HCT116 (cell line): ENCODE measurements at places on chromosomes 6 and 20. TPM values are rescaled to one million over a fixed set of nuclear protein-coding genes. Genes with fewer than 3 reads are reported as not detected.

- DNase-seq = no peak
- H3K27me3 ChIP-seq = no peaks in the 10 kb centered on the region
- H3K27ac ChIP-seq = peak overlapping the region; percentile 99
- no peaks in the 10 kb centered on the region for H3K36me3 ChIP-seq
These were observed 63.3 kb downstream of the ARHGAP18 start for GRCh38 chr6:129646642-129647041.

DNA sequence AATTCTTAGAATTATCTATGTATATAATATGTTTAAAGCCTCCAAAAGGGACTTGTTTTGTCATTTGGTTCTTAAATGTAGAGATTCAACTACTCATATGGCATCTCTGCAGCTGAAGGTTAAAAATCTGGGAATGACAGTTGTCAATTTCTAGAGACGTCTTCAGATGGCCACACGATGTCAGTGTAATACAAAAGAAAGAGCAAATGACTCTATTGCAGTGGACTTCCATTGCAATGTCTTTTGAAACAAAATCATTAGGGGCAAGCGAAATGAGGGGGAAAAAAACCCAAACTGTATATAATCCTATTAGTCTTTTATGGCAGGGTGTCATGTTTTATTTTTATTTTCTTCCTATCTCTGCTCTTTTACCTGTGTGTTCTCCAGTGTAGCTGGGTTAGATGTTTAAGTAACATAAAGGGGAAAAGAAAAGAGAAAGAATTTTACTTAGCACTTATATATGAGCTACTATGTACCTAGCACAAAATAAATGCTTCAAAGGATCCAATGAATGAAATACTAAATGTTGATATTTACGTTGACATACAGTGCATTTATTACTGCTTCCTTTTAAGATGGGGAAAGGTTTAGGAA is 26.2 kb downstream of the CCN2 start:
- H3K4me1 ChIP-seq = peaks cover 7% of the 10 kb centered on the region
- H3K36me3 ChIP-seq = no peaks in the 10 kb centered on the region
- no peak overlapping the region for H3K27ac ChIP-seq
- H3K27me3 ChIP-seq = no peaks in the 10 kb centered on the region
- DNase-seq = peak; percentile 49
- no peak overlapping the region for H3K4me3 ChIP-seq

DNA sequence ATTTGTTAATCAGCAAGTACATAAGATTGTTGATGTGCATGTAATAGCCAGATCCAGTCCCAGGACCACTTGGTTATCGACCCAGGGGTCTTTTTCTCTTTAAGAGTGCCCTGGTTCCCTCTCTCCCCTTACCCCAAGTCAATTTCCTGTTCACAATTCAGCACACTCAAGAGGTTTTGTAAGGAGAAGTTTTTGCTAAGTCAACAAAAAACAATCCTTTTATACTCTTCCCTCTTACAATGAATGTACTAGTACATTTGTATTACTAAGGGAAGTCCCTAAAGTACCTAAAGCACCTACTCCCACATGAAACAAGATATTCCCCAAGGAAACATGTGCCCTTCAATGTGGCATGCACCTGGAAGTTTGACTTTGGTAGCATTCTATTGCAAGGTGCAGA is 1.6 kb upstream of the NT5DC1 start:
- no peaks in the 10 kb centered on the region for H3K27me3 ChIP-seq
- H3K36me3 ChIP-seq = no peaks in the 10 kb centered on the region
- H3K27ac ChIP-seq = no peak overlapping the region
- no peak for DNase-seq
- no peak overlapping the region for H3K4me3 ChIP-seq

DNA sequence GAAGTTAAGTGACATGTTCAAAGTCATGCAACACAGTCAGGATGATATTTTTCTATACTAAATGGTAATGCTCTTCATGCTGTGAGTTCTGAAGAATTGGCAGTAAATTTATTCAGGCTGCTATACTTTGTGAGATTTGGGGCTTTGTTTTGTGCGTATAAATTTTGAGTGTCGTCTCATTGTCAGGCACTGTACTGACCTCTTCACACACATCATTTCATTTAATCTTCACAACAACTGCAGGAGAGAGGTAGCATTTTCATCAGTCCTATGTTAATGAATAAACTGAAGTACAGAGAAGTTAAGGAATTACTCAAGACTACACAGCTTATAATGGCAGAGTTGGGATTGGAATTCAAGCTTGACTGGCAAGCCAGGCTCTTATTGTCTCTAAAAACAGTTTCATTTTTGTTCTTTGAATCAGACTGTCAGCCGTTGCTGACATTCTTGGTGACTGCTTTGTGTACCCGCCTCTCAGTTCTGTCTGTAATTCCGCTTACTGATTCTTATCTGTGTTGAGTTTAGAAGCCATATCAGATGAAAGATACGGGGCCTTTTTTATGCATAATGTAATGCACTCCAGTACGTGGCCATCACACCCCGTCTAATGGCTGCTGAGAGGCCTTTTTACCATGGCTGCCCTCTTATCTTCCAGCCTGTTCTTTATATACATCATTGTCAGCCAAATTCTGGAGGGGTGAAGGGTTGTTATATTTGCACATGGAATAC is 274.9 kb downstream of the UTRN start:
- DNase-seq = no peak
- H3K27ac ChIP-seq = no peak overlapping the region
- no peaks in the 10 kb centered on the region for H3K27me3 ChIP-seq
- no peak overlapping the region for H3K4me3 ChIP-seq
- H3K4me1 ChIP-seq = peaks cover 9% of the 10 kb centered on the region; the same call in 1 of the 2 replicates

DNA sequence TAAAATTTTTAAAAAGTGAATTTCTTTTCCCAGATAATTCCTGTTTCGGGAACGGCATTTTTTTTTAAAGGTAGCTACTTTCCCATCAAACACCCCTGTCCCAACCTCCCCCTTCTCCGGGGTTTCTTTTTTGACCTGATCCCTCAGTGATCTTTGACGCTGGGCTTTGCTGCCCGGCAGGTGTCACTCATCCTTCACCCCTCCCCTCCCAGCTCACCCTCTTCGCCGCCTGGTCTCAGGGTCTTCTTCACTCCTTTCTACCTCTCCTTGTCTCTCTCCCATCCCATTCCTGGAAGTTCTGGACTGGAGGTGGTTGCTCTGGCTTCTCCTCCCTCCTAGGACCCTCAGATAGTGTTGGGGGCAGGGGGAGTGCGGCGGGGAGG is 329 bp upstream of the GPR6 start:
- H3K4me3 ChIP-seq = no peak overlapping the region
- no peak overlapping the region for H3K27ac ChIP-seq
- no peaks in the 10 kb centered on the region for H3K36me3 ChIP-seq
- no peak for DNase-seq
- H3K4me1 ChIP-seq = no peaks in the 10 kb centered on the region

- H3K36me3 ChIP-seq = no peaks in the 10 kb centered on the region
- H3K4me3 ChIP-seq = no peak overlapping the region
- H3K27me3 ChIP-seq = no peaks in the 10 kb centered on the region
- DNase-seq = no peak
- H3K27ac ChIP-seq = no peak overlapping the region
These were observed 154.3 kb upstream of the SNX9 start for GRCh38 chr6:157668713-157669112.

DNA sequence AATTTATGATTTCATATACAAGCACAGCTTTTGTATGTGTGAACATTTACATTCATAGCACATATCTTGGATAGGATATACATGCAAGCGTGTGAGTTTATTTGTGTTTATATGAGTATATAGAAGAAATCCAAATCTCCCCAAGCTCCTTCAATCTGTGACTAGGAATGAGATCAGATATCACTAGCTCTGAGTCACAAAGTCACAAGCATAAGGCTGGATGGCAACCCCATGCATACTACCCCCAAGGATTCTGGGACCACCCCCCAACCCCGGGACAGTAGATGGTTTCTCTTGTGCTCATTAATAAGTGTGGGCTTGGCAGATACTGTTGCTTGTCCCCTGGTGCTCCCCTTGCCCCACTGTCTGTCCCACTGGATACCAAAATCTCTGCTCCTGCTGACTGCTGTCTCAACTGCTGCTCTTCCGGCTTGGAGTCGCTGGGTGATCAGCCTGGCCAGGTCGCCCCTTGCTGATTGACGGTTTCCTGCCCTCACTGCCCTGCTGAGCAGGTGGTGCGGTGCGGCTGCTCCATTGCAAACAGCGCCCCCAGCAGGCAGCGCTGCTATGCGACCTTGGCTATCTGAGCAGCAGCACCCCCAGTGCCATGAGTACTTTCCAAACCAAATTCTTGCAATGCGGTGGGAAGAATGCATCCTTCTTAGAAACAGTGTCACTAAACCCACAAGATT is 279.4 kb downstream of the CD83 start:
- DNase-seq = no peak
- no peaks in the 10 kb centered on the region for H3K27me3 ChIP-seq
- no peak overlapping the region for H3K4me3 ChIP-seq
- no peaks in the 10 kb centered on the region for H3K36me3 ChIP-seq
- H3K27ac ChIP-seq = no peak overlapping the region

- DNase-seq = no peak
- peaks cover 4% of the 10 kb centered on the region; the same call in 1 of the 2 replicates for H3K27me3 ChIP-seq
- H3K36me3 ChIP-seq = no peaks in the 10 kb centered on the region
- no peak overlapping the region; the same call in 1 of the 2 replicates for H3K27ac ChIP-seq
- H3K4me1 ChIP-seq = peaks cover 4% of the 10 kb centered on the region; the same call in 1 of the 2 replicates
These were observed 5.5 kb upstream of the DLL1 start for GRCh38 chr6:170296423-170296745.

- H3K4me3 ChIP-seq = no peak overlapping the region
- H3K4me1 ChIP-seq = no peaks in the 10 kb centered on the region
- H3K27ac ChIP-seq = no peak overlapping the region
- no peaks in the 10 kb centered on the region for H3K27me3 ChIP-seq
- H3K36me3 ChIP-seq = no peaks in the 10 kb centered on the region
These were observed 195.5 kb upstream of the PDE10A start for GRCh38 chr6:165858586-165858985.

GRCh38 chr6:27592481-27593199 is 119.7 kb upstream of the ZNF184 start:
- H3K27ac ChIP-seq = no peak overlapping the region
- no peaks in the 10 kb centered on the region for H3K36me3 ChIP-seq
- H3K27me3 ChIP-seq = no peaks in the 10 kb centered on the region

DNA sequence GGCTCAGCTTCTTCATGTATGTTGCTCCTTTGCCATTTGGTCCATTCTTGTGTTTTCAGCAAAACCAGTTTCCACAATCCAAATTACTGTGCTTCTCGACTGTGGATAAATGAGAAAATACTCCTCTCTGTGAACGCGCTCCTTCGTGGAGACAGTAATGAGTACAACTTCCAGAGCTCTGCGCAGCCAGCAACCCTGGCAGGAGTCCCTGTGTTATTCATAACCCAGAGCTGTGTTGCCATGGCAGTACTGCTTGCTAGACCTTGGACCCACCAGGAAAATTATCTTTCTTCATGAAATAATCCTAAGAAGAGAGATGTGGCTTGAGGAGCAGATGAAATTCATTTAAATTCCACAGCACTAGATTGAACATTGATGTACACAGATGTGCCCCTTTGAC is 73.7 kb downstream of the SLC22A3 start:
- H3K27me3 ChIP-seq = no peaks in the 10 kb centered on the region
- DNase-seq = no peak
- H3K36me3 ChIP-seq = no peaks in the 10 kb centered on the region
- H3K4me3 ChIP-seq = no peak overlapping the region
- no peaks in the 10 kb centered on the region for H3K4me1 ChIP-seq

DNA sequence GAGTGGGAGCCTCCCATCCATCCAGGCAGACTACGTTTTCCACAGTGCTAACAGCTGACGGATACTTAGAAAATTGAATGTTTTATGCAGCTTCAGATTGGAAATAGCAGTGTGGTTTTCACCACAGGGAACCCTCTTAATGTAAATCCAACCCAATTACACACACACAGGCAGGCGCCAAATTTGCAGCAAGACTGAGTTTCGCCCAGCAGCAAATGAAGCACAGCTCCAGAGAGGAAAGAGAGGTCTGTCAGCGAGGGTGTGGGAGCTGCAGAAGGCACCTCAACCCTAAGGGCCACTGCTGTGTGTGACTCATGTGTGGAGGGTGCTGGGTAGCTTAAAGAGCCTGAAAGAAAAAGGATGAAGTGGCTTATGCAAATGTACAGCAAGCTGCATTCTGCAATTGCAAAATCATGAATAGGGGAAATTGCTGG is 365.7 kb downstream of the MAFB start:
- no peak overlapping the region for H3K4me3 ChIP-seq
- H3K4me1 ChIP-seq = no peaks in the 10 kb centered on the region
- H3K36me3 ChIP-seq = no peaks in the 10 kb centered on the region
- no peak for DNase-seq
- peaks cover 9% of the 10 kb centered on the region; the same call in 1 of the 2 replicates for H3K27me3 ChIP-seq

GRCh38 chr20:53735536-53736050 is 142.0 kb upstream of the ZNF217 start:
- H3K27ac ChIP-seq = no peak overlapping the region
- H3K4me3 ChIP-seq = no peak overlapping the region
- H3K4me1 ChIP-seq = peaks cover 33% of the 10 kb centered on the region
- DNase-seq = no peak
- H3K27me3 ChIP-seq = no peaks in the 10 kb centered on the region

GRCh38 chr20:10236540-10237533 is 18.2 kb downstream of the SNAP25 start:
- H3K4me1 ChIP-seq = no peaks in the 10 kb centered on the region
- H3K27me3 ChIP-seq = peaks cover 5% of the 10 kb centered on the region; the same call in 1 of the 2 replicates
- no peak overlapping the region for H3K27ac ChIP-seq
- no peaks in the 10 kb centered on the region for H3K36me3 ChIP-seq
- no peak overlapping the region for H3K4me3 ChIP-seq
- DNase-seq = no peak

DNA sequence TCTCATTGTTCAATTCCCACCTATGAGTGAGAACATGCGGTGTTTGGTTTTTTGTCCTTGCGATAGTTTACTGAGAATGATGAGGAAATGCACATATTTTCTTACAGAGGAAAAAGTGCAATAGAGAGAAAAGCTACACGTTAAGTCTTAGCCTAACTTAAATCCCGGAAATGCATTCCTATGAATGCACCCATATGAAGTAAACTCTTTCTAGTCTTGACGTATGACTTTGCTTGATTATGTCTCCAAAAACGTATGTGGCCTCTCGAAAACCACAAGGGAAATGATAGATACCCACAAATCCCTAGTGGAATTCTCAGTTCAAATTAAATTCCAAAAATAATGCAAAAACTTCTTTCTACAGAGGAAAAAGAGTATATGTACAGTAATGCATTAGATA is 90.7 kb upstream of the SASH1 start:
- no peak overlapping the region for H3K27ac ChIP-seq
- DNase-seq = no peak

GRCh38 chr6:48144021-48144420 is 33.0 kb upstream of the PTCHD4 start:
- no peaks in the 10 kb centered on the region for H3K36me3 ChIP-seq
- no peak overlapping the region for H3K4me3 ChIP-seq
- H3K27ac ChIP-seq = no peak overlapping the region
- H3K4me1 ChIP-seq = no peaks in the 10 kb centered on the region
- no peaks in the 10 kb centered on the region for H3K27me3 ChIP-seq

DNA sequence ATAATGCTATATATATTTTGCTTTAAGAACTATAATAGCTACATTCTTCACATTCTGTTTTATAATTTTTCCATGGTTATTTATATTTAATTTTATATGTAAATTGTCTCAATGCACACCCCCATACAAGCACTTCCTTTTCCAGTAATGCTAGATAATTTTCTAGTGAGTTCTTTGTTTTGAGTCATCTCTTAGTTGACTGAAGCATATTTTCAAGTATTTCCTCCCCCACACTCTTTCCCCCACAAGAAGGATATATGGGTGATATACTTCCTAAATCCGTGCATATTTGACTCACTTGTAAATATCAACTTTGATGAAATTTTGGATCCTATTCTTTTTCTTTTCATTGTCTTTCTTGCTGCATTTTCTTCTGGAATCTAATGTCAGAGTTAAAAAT is 82.1 kb upstream of the SRSF6 start:
- peaks cover 38% of the 10 kb centered on the region for H3K27me3 ChIP-seq
- no peak overlapping the region for H3K4me3 ChIP-seq
- no peaks in the 10 kb centered on the region for H3K36me3 ChIP-seq

Gene CTSA
- 109 TPM for total RNA-seq

Gene SMOC2
- 0.42 TPM for total RNA-seq

Gene ANGPT4
- total RNA-seq = not detected

Gene ZC2HC1B
- not detected for total RNA-seq
